ENCODE measurements at places on chromosomes 11 and 22.

DNA sequence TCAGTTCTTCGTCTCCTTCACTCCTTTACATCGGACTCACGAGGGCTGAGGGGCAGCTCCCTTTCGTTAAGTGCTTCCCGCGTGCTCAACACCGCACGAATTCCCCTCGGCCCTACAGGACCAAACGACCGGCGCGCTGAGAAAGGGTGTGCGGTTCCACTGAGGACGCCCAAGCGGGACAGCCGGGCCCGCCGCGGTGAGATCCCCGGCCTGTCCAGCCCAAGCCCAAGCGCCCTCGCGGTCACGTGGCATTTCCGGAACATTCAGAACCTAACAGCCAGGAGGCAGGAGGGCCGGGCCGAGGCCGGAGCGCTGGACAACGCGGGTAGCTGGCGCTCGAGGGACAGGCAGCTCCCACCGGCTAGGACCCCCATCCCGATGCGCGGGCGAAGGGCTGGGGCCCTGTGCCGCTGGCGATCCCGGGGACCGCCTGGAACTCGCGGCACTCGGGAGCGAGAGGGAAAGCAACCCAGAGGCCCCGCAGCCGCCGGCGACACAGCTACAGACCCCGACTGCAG, 737 bp upstream of the STIP1 start:
- DNase-seq, result peak; percentile 83

- no peak for DNase-seq
Measured at GRCh38 chr11:13606701-13607100, 61.8 kb upstream of the FAR1 start.

- DNase-seq, result no peak
Measured at GRCh38 chr22:49726022-49726681, 101.5 kb downstream of the BRD1 start.

GRCh38 chr11:75230621-75231020, 10.0 kb upstream of the TPBGL start:
- no peak for DNase-seq

DNA sequence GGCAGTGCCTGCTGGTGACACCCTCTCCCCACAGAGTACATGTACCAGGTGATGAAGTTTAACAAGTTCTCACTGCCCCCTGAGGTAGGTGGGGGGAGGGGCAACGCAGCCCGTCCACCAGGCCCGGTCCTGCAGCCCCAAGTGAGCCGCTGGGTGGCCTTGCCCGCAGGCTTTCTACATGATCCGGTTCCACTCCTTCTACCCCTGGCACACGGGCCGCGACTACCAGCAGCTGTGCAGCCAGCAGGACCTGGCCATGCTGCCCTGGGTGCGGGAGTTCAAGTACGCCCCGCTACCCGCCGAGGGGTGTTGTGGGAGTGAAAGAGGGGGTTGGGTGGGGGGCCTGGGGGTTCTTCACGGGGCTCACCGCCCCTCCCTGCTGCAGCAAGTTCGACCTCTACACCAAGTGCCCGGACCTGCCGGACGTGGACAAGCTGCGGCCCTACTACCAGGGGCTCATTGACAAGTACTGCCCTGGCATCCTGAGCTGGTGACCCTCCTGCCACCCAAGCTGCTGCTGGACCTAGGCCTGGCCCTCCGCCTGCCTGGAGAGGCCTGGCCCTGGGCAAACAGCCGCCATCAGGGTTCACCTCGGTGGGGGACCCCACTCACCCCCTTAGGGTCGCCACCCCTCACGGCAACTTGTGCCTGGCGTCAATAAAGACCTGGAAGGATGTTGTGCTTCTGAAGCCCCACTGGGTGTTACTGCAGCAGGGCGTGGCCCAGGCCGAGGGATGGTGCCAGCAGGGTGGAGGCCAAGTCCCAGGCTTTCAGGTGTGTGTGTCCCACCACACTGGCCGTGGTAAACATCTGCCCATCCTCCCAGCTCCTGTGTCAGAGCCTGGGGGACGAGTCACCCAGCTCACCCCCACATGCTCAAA, 2.9 kb downstream of the MIOX start:
- DNase-seq, result no peak

- DNase-seq, result no peak
Measured at GRCh38 chr22:25114369-25115362, 85.0 kb upstream of the CRYBB3 start.

- DNase-seq, result no peak
Measured at GRCh38 chr11:125505492-125506080, 9.5 kb upstream of the FEZ1 start.

DNA sequence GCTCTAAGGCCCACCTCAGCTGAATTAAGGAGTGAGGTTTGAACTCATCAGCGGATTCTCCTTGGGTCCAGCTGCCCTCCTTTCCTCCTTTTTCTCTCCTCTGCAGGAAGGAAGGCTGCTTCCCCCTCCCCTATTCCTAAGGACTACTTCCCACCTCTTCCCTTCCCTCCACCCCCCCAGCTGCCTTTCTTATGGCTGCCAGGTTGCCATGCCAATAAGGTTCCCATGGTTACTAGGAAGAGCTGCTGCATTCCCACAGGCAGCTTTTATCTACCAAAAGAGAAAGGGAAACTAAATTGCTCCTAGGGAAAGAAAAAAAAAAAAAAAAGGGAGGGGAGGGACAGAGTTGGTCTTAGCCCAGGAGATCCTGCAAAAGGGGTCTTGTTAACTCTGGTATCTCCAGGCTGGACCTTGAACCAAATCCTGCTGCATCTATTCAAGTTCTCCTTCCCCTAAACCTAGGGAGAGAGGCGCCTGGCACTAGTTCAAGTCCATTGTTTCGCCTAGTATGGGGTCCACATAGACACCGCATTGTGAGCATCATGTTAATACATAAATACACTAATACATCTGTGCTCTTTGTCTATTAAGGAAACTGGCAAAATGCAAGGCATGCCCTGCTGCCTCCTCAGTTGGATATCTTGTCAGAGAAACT, 21.2 kb upstream of the FEZ1 start:
- peak; percentile 46 for DNase-seq

GRCh38 chr11:90221803-90222458, 918 bp downstream of the CHORDC1 start:
- DNase-seq, result no peak

DNA sequence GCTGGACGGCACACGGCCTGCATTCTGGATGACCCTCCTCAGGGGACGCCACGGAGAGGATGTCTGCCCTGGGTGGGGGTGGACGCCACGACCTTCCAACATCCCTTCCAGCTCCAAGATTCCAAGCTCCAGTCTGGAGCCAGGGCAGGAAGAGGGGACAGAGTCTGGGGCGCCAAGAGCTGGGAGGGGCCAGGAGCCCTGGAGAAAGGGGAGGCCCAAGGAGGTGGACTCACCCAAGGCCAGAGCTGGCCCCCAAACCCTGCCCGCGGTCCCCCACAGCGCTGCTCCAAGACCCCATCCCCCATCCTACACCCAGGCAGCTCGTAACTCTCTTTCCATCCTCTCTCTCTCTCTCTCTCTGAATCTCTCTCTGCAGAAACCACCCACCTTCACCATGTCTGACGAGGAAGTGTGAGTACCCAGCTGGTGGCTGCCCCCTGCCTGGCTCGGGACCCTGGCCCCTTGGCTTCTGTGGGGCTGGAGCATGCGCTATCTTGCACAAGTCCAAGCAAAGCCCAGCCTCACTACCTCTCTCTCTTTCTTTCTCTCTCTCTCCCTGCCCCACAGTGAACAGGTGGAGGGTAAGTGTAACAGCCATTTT, 3.1 kb downstream of the TNNT3 start:
- no peak for DNase-seq

DNA sequence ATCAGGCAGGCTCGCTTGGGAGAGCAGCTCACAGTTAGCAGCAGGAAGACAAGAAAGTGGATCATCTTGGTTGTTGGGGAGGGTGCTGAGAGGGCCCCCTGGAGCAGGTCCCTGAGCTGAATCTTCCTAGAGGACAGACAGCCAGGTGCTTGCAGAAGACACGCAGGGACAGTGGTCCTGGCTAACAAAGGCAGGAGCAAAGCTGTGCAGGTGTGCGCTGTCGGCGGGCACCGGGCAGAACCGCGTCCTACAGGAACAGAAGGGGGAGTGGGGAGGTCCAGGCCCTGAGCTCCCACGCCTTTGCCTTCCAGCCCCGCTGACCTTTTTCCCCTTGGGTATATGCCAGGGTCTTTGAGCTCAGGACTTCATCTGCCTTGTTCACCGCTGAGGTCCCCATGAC, 30.1 kb upstream of the PARVB start:
- DNase-seq, result no peak

DNA sequence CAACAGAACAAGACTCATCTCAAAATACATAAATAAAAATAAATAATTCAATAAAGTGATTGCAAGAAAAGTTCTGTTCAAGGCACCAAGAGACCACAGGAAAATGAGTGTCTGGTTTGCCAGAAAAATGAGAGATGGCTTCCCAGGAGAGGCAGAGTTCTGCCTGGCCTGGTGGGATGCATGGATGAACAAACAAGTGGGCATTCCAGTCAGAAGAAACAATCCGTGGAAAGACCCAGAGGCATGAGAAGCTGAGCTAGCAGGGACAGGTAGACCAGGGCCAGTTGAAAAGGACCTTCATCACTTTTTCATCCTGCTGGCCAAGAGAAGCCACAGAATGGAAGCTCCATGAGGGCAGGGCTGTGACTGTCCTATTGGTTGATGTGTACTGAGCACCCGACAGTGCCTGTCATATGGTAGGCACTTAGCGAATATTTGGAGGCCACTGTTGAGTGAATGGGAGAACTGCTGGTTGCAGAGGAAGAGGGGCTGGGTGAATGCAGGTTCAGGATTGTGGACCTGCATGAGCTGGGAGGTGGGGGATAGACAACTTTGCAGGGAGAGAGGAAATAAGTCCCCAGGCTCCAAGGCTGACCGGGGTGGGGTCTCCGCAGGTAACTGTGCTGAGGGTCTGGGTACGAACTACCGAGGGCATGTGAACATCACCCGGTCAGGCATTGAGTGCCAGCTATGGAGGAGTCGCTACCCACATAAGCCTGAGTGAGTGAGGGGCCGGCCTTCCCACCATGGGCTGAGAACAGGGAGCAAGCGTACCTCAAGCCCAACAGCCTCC, 3.7 kb downstream of the F2 start:
- DNase-seq, result no peak

DNA sequence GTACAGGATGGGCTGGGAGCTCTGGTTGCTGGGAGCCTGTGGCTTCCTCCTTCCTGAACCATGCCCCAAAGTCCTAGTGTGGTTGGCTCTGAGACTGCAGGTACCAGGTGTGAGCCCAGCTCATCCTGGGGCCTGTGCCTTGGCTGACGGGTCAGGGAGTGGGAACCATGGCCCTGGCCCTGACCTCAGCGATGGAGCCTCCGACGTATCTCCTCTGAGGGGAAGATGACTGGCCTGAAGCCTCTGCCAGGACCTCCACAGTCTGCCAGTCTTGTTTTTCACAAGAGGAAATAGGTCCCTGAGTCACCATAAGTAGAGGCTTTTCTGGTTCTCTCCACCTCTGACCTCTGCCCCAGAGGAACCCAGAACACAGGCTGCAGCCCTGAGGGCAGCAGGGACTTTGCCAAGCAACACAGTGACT, 3.4 kb downstream of the RCE1 start:
- DNase-seq, result peak; percentile 56

GRCh38 chr11:2585566-2586086, 114.2 kb downstream of the KCNQ1OT1 start:
- no peak for DNase-seq

DNA sequence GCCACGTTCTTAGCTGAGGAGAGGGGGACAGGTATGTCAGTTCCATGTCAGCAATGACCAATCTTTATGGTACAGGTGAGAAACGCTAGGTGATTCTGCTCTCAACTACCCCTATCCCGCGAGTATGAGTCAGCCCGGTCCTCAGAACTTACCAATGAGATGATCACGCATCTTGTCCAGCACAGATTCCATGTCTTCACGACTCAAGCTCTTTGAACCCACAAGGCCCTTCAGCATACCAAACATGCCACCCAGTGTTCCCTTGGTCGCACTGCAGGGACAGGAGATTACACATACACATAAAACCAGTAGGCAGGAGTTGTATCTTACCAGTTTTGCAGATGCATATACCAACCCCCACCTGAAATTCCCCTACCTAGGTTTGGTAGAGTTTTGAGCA, 2.9 kb downstream of the SRPRA start:
- no peak for DNase-seq

DNA sequence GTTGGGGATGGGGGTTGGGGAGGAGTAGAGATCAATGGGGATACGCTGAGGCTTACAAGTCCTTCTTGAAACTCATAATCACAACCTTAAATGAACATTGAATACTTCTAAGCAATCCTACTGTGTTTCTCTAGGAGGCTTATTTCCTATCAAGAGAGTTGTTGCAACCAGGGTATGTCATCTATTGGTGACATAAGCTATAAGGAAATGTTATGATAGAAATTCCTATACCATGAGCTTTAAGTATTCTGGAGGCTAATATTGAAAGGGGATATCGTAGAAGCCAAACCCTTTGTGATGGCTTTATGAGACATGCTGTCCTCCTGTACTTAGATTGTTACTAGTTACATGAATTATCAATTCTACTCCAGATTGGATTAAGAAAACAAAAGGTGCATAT, 72.9 kb downstream of the DKK3 start:
- DNase-seq, result no peak

- DNase-seq, result no peak
Measured at GRCh38 chr11:92302770-92303169, 78.2 kb downstream of the FAT3 start.

DNA sequence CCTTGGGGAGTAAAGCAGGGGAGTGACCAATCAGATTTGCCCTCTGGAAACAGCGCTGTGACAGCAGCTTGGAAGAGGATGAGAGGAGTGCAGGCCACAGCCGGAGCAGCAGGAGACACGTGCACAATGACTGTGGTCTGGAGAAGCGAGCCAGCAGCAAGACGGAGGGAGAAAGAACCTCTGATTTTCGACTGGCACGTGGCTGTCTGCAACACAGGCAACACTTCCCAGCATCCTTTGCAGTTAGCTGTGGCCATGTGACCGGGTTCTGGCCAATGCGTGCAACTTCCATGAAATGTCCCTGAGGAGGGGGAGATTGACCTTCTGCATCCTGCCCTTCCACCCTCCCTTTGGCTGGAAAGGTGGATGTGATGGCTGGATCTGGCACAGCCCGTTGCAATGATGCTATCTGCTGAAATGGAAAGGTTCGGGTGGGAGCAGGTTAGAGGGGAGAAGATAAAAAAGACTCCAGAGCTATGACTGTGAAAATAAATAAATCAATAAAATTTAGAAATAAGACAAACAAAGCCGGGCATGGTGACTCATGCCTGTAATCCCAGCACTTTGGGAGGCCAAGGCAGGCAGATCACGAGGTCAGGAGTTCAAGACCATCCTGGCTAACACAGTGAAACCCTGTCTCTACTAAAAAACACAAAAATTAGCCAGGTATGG, 15.6 kb downstream of the PLA2G6 start:
- DNase-seq, result no peak
